Esophagus squamous epithelium (tissue), 5 donors: ENCODE measurements at places on chromosomes 1 and 21.

- no peak for DNase-seq
Measured at GRCh38 chr1:10495475-10495817, 20.7 kb downstream of the PEX14 start.

DNA sequence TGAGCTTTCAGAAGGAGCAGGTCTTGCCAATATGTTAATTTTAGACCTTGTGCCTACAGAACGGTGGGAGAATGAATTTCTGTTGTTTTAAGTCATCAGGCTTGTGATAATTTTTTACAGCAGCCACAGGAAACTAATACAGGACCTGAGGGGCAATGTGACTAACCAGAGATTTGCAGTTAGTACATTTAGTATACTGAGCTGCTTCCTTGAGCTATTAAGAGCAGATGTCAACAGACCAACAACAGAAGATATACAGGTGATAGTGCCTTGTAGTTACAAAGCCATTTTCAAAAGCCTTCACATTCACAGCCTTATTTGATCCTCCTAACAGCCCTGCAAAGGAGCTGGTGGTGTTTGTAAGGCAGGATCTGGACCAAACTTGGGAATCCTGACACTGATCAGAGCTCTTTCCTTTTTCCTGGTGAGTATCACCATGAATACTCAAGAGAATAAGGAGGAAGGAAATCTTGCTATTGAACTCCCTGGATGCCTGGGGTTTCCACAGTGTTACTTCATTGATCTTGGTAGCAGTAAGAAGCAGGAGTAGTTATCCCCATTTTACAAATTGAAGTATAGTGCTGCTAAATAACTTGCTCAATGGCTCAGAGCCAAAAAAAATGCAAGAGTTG is 4.7 kb upstream of the SLAMF1 start:
- no peak for DNase-seq

- DNase-seq = no peak
Measured at GRCh38 chr1:60637651-60638050, 444.7 kb upstream of the NFIA start.

- no peak for DNase-seq
Measured at GRCh38 chr1:116794804-116795481, 40.7 kb downstream of the CD2 start.

DNA sequence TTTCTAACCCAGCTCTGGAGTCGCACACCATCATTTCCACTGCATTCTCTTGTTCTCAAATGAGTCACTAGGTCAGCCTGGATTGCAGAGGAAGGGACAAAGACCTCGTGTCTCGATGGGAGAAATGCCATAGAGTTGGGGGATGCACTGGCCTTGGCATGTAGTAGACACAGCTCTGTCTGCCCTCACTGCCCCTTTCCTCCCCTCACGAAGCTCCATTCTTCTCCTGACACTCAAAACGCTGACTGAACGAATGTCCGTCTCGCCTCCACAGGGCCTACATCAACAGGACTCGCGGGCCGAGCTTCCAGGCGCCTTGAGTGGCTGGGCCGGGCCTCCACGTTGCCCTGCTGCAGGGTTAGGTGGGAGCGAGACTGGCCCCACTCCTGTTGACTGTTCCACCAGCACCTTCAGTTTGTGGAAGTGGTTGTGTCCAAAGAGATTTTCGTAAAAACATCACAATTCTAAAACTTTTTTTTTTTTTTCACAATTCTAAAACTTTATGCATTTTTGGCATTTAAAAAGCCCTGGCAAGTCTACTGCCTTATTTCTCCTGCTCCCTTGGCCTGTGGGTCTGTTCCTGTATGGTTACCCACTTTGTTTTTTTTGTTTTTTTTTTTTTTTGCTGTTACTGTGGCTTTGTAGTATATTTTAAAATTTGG is 18.8 kb downstream of the PKNOX1 start:
- DNase-seq = no peak

- no peak for DNase-seq
Measured at GRCh38 chr21:26550326-26550725, 22.8 kb downstream of the CYYR1 start.

- no peak for DNase-seq
Measured at GRCh38 chr1:194024659-194025058, 838.2 kb upstream of the B3GALT2 start.

DNA sequence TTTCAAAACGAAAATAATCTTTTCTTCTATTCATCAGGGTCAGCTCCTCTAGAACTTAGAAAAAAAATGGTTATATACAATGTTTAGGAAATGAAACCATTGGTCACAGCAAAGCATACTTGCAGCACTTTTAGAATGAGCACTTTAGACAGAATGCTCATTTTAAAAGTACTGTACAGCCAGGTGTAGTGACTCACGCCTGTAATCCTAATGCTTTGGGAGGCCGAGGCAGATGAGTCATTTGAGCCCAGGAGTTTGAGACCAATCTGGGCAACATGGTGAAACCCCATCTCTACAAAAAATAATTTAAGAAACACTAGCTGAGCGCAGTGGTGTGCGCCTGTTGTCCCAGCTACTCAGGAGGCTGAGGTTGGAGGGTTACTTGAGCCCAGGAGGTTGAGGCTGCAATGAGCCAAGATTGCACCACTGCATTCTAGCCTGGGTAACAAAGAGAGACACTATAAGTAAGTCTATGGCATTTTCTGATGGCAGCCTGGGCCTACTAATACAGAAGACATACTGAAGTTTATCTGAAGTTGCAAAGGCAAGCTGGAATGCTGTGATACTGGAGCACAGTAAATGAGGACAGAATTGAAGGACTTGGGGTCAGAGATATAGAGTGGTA is 48.9 kb upstream of the ZNF326 start:
- DNase-seq = no peak

DNA sequence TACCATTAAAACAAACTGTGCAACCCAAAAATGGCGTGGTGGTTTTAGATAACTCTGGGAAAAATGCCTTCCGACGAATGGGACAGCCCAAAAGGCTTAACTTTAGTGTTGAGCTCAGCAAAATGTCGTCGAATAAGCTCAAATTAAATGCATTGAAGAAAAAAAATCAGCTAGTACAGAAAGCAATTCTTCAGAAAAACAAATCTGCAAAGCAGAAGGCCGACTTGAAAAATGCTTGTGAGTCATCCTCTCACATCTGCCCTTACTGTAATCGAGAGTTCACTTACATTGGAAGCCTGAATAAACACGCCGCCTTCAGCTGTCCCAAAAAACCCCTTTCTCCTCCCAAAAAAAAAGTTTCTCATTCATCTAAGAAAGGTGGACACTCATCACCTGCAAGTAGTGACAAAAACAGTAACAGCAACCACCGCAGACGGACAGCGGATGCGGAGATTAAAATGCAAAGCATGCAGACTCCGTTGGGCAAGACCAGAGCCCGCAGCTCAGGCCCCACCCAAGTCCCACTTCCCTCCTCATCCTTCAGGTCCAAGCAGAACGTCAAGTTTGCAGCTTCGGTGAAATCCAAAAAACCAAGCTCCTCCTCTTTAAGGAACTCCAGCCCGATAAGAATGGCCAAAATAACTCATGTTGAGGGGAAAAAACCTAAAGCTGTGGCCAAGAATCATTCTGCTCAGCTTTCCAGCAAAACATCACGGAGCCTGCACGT is 82.1 kb downstream of the PRDM2 start:
- no peak for DNase-seq

DNA sequence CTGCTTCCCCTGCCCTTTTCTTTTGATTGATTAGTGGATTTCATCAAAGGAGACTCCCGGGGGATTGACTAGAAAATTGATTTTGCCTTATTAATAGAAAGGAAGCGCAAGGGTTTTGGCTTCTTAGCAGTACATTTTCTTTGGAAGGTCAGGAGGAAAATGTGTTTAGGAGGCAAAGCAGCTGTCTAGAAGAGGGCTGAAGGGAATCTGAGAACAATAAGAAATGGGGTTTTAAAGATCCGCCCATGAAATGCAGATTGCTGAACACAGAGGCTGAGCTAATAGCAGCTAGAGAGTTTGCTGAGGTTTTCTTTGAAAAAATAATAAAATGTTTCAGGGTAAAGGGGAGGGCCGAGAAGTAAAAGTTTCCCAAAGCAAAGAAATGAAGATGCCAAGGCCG is 4.9 kb downstream of the SERTAD4 start:
- no peak for DNase-seq

GRCh38 chr1:185957441-185958363 is 223.5 kb downstream of the HMCN1 start:
- no peak for DNase-seq

DNA sequence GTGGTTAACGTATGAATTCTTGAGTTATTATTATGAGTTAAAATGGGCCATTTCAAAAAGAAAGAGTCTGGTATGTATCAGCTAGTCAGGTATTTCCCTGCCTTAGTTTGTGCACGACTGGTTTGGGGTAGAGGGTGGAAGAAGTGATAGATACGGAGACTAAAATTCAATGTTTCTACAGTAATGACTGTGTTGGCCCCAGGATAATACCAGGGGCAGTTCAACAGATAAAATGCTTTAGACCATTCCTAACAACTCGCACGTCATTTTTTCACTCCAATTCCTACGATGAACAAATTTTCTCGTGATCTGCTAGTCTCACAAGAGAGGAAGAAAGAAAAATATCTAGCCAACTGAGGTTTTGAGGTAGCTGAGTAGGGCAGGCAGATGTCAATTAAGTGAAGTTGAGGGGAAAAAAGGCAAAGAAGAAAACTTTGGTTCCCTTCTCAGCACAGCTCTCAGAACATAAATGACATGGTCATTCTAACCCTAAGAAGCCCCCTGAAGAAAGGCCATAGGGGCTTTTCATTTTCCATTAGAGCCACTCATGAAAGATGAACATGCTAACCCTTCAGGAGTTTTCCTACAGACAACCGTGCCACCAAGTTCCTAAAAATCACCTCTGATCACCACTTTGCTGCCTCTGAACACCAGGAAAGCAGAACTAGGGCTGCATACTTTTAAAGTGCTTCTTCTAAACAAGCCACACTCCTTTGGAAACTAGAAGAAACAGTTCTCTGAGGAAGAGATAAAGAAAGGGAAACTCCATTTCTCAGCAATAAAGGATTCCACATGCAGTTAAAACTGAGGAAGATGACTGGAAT is 5.6 kb downstream of the MCOLN2 start:
- no peak for DNase-seq

DNA sequence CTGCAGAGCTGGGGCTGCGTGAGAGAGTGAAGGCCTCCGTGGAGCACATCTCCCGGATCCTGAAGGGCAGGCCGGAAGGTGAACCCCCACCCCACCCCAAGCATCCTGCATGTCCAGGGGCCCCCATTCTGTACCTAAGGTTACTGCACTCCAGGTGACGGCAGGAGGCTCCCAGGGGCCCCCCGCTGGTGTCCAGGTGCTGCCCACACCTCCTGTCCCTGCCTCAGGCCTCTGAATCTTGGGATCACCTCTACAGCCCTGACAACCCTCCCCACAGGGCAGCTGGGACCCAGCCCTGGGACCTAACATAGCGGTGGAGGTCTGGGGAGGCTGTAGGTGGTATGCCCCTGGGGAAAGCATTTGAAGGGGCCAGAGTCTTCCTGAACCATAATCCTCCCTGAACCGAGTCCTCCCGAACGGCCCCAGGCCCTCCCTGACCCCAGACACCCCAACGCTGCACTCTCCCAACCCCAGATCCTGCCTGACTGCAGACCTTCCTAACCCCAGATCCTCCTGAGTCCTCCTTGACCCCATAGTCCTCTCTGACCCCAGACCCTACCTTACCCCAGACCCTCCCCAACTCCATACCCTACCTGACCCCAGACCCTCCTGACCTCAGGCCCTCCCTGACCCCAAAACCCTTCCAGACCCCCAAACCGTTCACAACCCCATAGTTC is 33.5 kb downstream of the TRIM11 start:
- DNase-seq = no peak

DNA sequence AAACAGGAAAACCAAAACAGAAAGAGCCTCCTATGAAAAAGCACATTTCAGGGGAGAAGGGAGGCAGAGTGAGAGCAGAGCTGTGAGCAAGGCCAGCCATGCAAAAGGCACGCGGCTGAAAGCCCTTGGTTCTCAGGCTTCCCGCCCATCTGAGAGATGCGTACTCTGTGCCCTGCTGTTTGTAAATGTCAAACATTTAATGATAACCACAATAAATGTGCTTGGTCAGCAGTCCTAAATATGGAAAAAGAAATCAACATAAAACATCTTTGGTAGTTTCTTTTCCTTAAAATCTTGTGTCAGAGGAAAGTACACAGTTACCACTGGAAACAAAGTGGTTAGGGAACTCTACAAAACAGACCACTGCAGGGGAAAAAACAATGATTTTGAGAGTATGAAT is 283.1 kb downstream of the DSCAM start:
- DNase-seq = no peak

DNA sequence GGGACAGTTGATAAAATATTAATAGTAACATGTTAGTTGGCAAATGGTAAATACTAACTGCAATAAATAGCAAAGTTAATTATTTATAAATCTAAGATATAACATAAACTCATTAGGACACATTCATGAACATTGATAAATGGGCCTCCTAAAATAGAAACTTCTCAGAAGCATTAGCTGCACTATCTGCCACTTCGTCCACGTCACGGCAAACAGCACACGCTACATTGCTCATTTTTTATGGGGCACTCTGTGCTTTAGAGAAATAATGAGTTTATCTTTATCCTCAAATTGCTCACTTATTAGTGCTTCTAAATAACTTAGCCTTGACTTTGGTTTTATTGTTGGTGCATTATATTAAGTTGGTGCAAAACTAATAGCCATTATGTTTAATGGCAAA is 16.3 kb upstream of the HPCAL4 start:
- no peak for DNase-seq

DNA sequence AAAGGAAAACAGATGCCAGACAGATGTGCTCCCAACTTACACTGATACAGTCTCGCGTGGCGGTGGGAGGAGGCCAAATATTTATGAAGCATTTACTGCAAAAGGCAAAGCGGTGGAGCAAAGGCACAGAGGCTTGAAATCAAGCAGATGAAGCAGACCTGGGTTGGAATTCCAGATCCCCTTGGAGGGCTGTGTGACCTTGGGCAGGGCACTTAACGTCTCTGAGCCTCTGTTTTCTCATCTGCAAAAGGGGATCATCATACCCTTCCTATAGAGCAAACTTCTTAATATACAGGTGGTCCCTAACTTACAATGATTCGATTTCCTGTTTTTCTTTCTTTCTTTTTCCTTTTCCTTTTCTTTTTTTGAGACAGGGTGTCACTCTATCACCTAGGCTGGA is 54.1 kb downstream of the IGSF21 start:
- DNase-seq = no peak

DNA sequence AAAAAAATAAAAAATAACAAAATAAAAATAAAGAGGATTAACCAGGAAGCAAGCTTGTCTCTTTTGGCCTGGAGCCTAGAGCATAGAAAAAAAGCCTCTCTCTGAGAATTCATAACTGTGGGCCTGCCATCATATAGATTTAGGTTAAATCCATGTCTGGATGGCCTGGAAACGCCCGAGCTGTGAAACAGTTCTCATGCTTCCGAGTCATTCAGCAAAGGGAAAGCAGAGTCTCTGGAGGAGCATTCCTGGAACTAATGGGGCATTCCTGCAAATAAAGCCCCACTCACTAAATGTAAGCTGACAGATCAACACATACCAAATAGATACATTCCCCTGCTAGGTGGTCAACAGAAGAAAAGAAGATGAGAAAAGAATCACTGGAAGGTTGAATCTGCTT is 75.8 kb upstream of the GNG4 start:
- no peak for DNase-seq

GRCh38 chr1:192474080-192474683 is 101.4 kb upstream of the RGS1 start:
- DNase-seq = no peak
